Left colon (tissue), 2 donors: ENCODE measurements at places on chromosomes 6 and 20.

DNA sequence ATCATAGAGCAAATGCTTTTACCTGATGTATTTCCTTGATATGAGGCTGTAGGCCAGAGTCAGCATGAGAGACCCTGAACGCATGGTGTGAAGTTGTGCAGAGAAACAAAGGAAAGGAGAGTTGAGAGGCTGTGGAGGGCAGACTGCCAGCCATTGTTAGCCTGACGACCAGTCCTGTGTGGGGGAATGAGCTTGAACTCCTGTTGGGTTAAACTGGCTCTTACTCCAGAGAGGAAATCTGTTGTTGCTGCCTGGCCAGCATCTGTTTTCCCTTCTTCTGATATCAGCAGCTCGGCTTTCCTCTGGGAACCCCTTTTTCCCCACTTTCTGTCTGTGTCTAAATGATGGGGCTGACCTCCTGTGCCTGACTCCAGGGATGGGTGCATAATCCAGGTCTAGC, 158.2 kb upstream of the ZFP64 start:
- DNase-seq: no peak

- DNase-seq: no peak
Measured at GRCh38 chr6:21997119-21998037, 299.5 kb downstream of the PRL start.

- DNase-seq: no peak
Measured at GRCh38 chr6:166179704-166180103, 12.1 kb upstream of the TBXT start.

DNA sequence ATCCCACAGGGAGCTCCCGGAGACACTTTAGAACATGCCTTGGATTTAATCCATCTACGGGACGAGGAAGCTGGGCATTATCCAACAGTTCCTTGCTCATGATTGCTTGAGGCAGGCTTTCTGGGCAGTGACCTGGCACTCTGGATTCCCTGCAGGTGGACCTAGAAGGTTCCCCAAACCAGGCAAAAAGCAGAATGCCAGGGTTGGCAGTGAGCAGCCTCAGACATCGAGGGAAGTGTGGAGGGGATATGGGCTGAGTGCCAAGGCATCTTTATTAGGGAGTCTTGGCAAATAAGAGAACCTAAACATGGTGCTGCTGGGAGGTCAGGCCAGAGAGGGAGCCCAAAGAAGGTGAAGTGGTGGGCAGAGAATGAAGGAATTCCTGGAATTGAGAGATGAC, 158.5 kb downstream of the CD83 start:
- DNase-seq: no peak

DNA sequence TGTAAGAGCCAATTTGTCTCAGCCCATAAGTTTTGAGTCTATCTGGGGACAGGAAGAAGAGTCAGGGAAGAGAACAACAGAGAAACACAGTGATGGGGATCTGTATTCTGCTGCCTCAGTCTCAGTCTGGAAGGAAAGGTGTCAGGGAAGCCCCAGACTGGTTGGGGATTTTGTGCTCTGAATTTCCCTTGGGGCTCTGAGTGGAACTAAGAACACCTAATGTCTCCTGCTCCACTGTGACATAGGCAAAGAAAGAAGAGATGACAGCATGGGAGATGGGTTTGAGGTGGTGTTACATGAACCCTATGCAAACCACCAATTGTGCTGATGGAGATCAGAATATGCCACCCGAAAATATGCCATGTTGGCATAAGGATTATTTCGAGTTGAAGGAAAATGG, 139.5 kb upstream of the MYLIP start:
- no peak for DNase-seq

DNA sequence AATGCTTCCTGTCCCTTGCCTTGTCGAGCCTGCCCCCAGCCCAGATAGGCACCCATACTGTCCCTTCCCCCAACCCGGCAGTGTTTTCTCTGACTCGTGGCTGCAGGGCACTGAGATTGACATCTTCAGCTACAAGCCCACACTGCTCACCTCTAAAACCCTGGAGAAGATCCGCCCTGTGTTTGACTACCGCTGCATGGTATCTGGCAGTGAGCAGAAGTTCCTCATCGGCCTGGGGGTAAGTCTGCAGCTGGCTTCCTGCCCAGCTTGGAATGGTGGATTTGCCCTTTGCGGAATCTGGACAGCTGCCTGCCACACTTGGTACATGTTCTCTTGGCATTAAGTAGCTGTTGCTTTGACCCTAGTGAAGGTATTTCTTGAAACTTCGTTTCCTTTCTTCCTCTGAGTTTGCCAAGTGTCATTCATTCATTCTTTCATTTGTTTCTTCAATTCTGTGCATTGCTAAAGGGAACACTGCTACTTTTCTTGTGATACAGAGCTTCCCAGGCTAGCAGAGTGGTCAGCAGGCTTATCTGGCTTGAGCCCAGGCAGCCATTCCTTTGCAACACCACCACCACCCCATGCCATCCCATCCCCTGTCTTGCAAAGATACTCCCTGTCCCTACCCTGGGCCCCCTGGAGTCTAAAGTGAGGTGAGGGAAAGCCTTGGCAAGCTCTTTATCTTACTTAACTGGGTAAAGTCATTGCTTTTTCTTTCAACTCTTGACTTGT, 26.2 kb downstream of the CCDC167 start:
- no peak for DNase-seq

DNA sequence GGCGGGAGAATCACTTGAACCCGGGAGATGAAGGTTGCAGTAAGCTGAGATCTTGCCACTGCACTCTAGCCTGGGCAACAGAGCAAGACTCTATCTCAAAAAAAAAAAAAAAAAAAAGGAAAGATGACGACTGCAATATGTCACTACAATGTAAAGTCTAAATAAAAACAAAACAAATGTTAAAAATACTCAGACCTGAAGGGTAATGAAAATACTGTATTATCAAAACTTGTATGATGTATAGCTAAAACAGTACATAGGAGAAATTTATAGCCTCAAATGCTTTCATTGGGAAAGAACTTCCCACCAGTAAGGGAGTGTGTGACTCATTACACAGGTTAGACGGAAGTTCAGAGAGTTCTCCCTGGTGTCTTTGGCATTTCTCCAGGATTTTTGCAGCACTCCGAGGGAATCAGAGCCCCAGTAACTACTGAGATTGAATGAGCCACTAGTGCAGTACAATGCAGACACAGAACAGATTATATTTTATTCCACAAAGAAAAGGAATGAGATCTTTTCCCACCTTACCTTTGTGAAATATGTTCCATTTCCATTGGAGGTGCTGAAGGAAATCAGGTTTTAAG, 12.5 kb upstream of the RALGAPB start:
- no peak for DNase-seq

GRCh38 chr20:22352019-22352418, 232.4 kb downstream of the FOXA2 start:
- DNase-seq: no peak

- DNase-seq: no peak
Measured at GRCh38 chr6:155183095-155183494, 80.7 kb upstream of the CLDN20 start.

- DNase-seq: no peak
Measured at GRCh38 chr6:1669996-1670395, 60.3 kb downstream of the FOXC1 start.

GRCh38 chr6:37121556-37121955, 48.4 kb upstream of the PIM1 start:
- no peak for DNase-seq

DNA sequence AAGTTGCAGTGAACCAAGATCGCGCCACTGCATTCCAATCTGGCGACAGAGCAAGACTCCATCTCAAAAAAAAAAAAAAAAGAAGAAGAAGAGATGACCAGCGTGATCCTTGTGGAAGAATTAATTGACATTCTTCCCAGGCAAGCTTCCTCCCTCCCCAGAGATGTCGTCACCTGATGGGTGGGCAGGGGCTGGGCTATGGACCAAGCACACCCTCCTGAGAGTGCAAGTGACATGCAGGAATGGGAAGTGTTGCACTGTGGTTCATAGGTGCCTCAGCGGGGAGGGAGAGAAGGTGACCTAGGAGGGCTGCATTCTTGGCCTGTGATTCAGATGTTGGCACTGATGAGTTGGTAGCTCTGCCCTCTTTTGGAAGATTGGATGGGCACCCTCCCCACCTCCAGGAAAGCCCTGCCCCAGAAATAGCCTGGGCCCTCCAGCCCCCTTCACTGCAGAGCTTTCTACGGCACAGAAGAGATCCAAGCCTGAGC, 37.8 kb downstream of the TAF8 start:
- no peak for DNase-seq

GRCh38 chr6:151089978-151090377, 149.8 kb upstream of the AKAP12 start:
- no peak for DNase-seq

DNA sequence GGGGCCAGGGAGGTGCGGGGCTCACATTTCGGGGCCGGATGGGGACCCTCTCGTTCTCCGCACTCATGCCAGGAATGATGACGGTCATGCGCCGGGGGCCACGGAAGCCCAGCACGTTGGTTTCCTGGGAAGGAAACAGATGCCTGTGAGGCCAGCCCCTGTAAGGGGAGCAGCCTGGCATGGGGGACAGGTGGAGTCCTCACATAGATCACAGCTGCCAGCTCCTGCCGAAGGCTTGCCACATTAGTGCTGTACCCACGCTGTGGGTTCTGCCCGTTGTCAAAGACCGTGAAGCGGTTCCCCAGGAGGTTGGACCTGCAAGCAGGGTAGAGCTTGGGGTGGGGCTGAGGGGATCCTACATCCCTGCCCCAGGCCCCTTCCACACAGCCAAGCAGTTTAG, 6.7 kb upstream of the TEAD3 start:
- DNase-seq: no peak

GRCh38 chr20:37526839-37527637, 638 bp downstream of the BLCAP start:
- DNase-seq: no peak

- DNase-seq: no peak
Measured at GRCh38 chr6:35603326-35604202, 85.2 kb downstream of the FKBP5 start.
